H54 (cell line): ENCODE measurements at places on chromosomes 5 and 9.
A peak's percentile ranks its signal among the peaks of the same experiment; 100 is the strongest.

- DNase-seq, result no peak
Observed at GRCh38 chr9:120694559-120694958, 19.7 kb downstream of the MEGF9 start.

GRCh38 chr9:137421838-137422603, 941 bp downstream of the EXD3 start:
- no peak for DNase-seq

GRCh38 chr9:130987738-130988399, 21.1 kb upstream of the LAMC3 start:
- DNase-seq, result no peak

DNA sequence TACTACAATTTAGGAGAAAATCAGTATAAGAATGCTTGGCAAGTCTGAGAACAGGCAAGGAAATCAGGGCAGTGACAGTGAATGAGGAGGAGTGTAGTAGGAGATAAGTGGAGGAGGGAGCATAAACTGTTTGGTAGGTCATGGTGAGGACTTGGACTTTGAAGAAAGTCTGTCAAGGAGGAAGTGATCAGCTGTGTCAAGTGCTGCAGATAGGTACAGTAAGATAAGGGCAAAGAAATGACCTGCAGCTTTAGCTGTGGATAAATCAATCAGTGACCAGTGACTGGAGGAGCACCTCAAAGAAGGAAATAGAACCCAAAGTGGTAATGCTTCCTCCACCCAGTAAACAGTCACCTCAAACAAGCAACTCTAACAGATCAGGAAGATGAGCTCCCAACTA, 106.3 kb downstream of the RAPGEF6 start:
- DNase-seq, result no peak

DNA sequence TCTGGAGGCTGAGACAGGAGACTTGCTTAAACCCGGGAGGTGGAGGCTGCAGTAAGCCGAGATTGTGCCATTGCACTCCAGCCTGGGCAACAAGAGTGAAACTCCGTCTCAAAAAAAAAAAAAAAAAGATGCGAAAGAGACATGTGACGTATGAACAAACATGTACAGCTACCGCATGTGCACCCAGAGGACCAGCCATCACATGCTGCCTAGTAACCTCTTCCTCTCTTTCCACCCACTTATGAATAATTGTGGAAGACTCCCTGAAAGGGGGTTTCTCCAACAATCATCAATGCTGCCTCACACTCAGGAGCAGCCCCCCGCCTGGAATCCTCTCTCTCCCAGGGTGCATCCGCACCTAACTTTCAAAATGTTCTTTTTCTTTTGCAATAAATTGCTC, 2.2 kb downstream of the SARDH start:
- DNase-seq, result no peak

DNA sequence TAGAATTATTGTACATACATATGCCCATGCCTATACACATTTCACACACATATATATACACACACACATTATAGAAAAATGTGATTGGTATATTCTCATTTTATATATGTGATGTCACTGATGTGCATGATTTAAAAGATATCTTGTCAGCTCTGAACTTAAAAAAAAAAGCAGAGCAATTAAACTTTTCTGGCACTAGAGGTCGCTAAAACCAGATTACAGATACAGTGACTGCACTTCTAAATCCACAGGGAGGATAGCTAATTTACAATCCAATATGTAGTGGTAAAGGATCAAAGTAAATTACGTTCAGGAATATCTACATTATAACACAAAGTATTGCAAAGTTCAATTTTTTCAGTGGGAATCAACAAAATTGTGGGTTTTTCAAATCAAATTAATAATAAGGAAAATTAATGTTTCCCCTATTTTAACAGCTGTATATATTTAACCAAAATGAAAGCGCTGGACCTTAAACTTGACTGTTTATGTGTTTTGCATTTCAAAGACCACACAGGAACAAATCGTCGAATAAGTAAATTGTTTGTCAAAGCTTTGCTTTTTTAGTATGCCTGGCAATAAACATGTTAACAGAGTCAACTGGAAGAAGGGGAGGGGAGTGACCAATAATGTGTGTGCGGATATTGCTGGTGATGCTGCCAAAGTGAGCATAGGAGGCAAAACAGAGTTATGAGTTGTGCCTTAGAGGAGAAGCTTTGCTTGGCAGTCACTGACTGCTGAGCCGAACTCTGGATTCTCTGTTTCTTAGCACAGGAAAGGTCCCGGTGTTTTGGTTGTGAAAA, 1201.4 kb upstream of the C9orf72 start:
- DNase-seq, result peak; percentile 3

GRCh38 chr5:30100148-30100713, 1093.3 kb upstream of the CDH6 start:
- DNase-seq, result no peak

DNA sequence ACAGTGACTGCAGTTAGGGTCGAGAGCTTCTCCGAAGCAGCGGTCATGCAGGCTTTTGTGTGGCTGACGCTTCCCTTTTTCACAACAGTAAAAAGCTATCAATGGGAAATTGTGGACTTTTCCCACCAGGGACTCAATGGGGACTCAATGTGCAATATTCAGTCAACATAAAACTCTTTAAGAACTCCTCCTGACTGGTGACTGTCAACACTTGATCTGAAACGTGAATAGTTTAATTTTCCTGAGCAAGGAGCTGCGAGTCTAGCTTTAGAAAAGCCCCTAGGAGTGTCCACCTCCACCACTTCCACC, 28.7 kb downstream of the EXOC3 start:
- DNase-seq, result no peak
